ENCODE measurements at places on chromosomes 6 and 20. TPM values are rescaled to one million over a fixed set of nuclear protein-coding genes. Genes with fewer than 3 reads are reported as not detected.

DNA sequence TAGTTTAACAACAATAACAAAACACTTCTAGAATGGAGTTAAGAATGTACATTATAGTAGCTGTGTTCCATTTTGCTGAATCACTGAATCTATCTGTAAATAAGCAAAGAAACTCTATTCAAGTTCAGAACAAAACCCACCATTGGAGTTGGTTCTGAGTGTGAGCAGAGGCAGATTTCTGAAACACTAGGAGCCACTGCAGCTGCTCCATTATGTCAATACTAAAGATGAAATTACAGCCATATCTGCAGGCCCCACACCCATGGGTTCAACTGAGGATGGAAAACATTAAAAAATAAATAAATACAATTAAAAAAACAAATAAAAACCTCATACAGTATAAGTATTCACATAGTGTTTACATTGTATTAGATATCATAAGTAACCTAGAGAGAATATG is 91.0 kb downstream of the REPS1 start:
- DNase-seq: no peak

- no peak for DNase-seq
Observed at GRCh38 chr6:168315596-168315995, 4.0 kb downstream of the DACT2 start.

- DNase-seq: no peak
Observed at GRCh38 chr6:42532038-42532669, 31.7 kb upstream of the UBR2 start.

GRCh38 chr6:138972226-138972665 is 15.8 kb downstream of the REPS1 start:
- no peak for DNase-seq

GRCh38 chr6:80641591-80641990 is 535.1 kb downstream of the BCKDHB start:
- no peak for DNase-seq

DNA sequence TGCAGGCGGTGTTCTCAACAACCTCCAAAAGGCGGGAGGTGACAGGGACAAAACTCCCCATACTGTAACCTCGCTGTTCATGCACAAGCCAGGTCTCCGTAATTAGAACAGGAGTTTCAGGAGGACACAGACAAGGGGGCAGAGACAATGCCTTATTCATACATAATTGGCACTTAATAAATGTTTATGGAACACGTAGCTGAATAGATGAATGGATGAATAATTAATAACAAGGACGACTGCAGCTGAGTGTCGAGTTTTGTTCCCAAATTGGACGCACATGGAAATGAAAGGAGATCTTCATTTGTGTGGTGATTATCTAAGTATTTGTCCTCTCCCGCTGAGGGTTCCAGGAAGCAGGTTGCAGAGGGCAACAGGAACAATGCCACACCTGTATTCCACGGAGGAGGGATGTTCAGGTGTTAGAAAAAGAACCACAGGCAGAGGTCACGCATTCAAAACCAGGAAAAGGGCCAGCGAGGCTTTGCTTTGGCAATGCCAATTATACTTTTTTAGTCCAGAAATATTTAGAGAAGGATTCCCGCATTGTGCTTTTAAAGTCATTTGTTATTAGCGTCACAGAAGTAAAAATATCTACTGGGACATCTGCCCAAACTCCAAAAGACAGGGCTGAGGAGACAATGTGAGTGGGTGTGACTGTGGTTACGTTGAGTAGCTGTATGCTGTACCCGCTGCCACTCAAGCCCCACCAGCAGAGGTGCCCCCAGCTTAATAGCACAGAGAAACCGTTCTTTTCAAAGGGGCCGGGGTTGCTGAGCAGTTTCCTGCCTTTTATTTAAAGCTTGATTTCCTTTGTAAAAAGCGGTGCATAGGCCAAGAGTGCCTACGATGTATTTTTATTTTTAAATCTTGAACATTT is 123.3 kb downstream of the PXDC1 start:
- no peak for DNase-seq

GRCh38 chr6:49097116-49097515 is 365.9 kb downstream of the MMUT start:
- no peak for DNase-seq

DNA sequence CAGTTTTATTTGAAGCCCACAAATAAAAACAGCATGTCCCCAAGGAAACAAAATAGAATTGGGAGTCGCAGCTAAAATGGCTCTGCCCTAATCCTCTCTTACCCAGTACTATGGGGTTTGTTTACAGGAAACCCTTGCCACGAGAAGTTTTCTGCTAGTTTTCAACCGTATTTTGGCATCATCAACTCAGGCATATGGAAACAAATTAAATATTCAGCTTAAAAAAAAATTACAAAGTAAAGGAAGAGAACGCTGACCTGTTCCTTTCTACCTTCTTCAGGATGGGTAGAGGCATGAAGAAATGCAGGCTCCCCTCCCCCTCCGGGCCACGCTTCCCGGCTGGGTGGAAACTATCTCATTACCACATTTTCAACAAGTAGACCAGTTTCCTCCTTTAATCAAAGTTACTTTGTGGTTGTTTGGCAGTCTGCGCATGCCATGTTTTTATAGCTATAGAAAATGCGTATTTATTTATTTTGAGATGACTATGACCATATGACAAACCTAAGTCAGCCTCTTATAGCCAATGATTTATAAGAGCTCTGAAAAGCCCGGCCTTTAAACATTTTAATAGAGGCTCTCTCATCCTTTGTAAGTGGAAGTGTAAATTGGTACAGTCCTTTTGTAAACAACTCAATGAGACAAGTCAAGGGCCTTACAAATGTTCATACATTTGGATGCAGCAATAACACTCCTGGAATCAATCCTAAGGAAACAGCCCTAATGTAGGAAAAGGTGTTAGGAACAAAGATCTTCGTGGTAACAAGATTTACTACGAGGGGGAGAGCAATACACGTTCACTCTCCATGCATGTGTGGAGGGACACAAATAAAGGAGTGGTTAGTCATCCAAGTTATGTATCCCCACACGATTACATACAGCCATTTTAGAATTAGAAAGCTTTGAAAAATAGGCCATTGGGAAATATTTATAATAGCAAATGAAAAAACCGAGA is 16.1 kb upstream of the ZNF217 start:
- DNase-seq: no peak

- DNase-seq: no peak
Observed at GRCh38 chr20:46682063-46682821, 7.0 kb downstream of the TP53RK start.

- no peak for DNase-seq
Observed at GRCh38 chr6:104537180-104537579, 322.5 kb downstream of the HACE1 start.

- DNase-seq: no peak
Observed at GRCh38 chr20:53829724-53830521, 236.3 kb upstream of the ZNF217 start.

GRCh38 chr20:19021406-19022117 is 190.9 kb upstream of the SLC24A3 start:
- no peak for DNase-seq

DNA sequence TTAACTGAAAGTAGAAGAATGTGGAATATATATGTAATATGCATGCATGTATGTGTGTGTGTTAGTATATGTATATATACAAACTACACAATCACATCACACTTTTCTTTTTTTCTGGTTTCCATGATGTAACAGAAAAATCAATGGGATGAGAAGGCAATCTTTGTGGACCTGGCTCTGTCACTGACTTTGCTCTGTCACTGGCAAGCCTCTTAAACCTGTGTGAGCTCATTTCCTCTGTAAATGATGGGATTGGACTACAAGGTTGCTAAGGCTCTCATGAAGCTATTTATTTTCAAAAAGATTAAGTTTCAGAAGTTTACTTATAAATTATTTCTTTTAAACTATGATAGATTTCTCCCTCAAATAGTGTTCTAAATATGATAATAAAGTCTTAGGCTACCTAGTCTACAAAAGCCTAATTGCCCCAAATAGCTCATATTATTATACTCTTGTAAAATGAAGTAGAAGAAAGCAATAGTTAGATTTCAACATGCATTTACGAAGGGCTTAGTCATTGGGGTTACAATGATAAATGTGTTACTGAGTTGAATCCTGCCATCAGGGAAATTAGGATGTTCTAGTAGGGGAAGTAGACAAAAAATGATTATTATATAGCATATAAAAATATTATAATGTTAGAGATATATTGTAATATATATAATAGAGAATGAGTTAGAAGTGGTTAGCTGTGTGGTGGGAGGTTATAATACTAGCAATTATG is 129.3 kb downstream of the AFG1L start:
- no peak for DNase-seq

DNA sequence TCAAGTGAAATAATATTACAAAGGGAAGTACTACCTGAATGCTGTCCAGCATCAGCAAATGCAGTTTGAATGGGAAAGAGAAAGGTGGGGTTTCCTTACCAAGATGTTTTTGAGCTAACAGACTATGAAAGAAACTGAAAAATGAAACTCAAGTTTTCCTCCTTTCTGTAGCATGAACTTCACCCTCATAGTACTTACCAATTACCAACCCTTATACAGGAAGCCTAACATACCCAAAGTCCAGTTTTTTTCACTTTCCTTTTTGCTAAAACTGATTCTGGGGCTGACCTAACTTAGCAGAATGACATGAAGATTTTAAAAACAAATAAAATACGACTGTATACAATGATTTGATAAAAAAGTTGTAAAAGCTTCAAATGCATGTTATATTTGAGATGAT is 5.2 kb downstream of the ZNFX1 start:
- no peak for DNase-seq

DNA sequence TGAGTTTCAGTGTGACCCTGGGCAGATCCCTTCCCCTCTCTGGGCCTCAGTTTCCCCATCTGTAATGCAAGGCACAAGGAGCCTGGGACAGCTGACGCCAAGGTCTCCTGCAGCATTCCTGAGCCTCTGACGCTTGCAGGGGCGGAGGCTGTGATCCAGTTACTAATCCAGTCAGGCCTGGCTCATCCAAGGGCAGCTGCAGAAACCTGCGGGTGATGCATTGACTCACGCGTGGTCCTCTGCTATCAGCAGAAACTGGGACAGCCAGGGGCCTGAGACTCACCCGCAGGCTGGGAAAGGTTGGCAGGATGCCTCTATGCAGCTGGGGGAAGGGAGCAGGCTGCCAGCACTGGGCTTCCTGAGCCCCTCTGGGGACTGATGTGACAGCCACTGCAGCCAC is 65.0 kb upstream of the SIRPA start:
- DNase-seq: no peak

DNA sequence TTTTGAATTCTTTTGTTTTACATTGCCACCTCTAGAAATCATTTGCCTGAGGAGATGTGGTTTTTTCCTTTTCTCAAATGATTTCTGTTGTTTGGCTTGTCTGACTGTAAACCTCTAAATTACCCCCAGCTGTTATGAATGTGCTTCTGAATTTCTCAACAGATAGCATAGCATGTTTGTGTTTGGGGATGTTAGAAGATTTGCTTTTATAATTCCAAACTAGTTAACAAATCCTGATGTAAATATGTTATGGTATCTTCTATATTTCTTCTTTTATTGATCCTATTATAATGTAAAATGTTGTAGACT is 31.6 kb upstream of the EZR start:
- no peak for DNase-seq

DNA sequence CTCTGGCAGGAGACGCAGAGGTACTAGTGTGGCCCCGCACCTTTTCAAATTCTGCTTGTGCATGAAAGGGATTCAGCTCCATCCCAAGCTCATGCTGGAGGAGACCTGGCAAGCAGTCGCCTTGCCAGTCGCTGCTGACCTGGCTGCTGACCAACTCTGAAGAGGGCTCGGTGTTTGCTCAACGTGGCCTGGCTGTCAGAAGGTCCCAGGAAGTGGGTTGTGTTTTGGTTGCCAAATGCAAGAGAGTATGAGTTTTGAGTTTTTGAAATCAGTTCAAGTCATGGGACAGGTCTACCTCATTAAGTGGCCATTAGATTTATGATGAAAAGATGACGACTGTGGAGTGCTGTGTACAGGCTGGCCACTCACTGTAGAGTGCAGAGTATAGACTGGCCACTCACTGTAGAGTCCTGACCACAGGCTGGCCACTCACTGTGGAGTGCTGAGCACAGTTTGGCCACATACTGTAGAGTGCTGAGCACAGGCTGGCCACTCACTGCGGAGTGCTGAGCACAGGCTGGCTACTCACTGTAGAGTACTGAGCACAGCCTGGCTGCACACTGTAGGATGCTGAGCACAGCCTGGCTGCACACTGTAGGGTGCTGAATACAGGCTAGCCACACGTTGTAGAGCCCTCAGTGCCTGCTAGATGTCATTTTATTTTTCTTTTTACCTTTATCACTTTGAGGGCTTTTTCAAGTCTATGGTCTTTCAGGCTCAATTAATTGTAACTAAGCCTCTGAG is 193.9 kb downstream of the ZNF217 start:
- DNase-seq: no peak

DNA sequence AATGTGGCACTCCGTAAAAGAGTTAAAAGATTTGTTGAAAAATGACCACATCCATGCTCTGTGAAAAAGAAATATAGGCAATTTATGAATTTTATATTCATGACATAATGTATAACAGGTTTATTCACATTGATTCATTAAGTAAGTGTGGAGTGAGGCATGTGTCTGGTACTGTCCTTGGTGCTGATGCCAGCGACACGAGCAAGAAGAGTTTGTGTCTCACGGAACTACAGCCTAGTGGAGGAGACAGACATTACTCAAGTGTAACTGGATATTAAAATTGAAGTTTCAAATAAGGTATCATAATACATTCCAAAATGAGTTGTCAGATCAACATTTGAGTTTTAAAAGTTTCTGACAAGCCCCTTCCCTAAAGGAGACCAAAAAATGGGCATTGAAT is 158.2 kb upstream of the PRND start:
- DNase-seq: no peak

- DNase-seq: no peak
Observed at GRCh38 chr20:47870475-47870874, 85.2 kb upstream of the SULF2 start.

- DNase-seq: no peak
Observed at GRCh38 chr20:53948383-53949318, 121.7 kb downstream of the BCAS1 start.

DNA sequence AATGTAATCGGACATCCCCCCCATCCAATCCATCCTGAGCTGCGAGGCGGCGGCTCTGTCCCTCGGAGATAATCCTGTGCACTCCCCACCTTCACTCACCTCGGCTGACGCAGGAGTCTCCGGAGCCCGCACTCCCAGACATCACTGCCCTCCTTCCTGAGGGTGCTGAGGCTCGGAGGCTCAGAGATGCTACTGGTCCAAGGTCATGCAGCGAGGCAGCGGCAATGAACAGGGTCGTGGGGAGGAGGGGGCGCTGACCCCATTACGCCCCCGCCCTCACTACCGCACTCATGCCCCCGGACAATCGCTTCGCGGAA is 485 bp downstream of the ADISSP start:
- no peak for DNase-seq

Gene RAB5IF
- 66.8 TPM for total RNA-seq

Gene MANEA
- 19.3 TPM for total RNA-seq

Gene ADGRG6
- total RNA-seq: 28.5 TPM

Gene GLYATL3
- total RNA-seq: not detected

Gene TTLL9
- 0.24 TPM for total RNA-seq

Gene C6orf52
- not detected for total RNA-seq

Gene C6orf15
- not detected for total RNA-seq

Gene ZC2HC1B
- not detected for total RNA-seq

Gene HLA-DQB1
- total RNA-seq: 1.6 TPM

Gene KATNA1
- total RNA-seq: 16.3 TPM

Gene RIN2
- total RNA-seq: 117 TPM
